ENCODE measurements at places on chromosomes 13 and 19.

DNA sequence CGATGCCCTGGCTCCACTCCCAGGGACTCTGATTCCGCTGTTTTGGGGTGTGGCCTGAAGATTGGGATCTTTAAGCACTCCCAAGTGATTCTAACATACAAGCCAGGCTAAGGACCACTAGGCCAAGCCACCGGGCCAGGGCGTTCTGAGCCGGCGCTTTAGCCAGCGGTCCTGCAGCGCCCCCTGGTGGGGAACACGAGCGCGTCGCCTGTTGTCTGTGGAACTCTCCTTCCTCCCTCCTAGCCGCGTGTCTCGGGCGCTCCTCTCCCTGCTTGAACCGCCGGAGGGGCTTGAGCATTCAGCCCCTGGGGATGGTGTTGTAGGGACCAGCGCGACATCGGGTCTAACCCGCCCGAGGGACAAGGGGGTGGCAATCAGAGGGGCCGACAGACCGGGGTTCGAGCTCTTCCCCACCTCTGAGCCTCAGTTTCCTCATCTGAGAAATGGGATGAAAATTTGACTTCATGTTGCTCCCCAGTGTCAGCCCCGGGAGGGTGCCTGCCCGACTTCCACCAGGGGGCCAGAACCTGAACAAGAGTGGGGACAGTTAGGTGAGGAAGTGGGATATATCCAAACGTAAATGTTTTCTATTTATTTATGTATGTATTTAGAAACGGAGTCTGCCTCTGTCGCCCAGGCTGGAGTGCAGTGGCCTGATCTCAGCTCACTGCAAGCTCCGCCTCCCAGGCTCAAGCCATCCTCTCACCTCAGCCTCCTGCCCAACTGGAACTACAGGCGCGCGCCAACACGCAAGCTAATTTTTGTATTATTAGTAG, 18.0 kb upstream of the PNMA8B start:
- DNase-seq, result no peak

DNA sequence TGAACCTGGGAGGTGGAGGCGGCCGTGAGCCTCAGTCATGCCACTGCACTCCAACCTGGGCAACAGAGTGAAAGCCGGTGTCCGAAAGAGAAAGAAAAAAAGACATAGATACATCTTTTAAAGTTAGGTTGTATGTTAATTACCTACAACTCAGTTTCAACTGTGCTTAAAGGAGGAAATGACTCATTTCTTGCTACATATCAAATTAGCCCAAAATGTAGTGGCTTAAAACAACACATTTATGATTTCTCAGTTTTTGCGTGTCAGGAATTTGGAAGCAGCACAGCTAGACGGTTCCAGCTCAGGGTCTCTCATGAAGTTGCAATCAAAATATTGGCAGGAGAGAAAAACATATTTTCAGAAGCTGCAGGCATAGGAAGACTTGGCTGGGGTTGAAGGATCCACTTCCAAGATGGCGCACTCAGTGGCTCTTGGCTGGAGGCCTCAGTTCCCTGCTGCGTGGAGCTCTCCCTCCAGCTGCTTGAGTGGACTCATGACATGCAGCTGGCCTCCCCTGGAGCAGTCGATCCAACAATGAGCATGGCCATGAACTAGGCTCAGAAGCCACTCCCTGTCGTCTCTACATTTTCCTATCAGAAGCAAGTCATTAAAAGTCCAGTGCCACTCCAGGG, 7.1 kb downstream of the LDLR start:
- no peak for DNase-seq

GRCh38 chr19:28330831-28331230, 882.1 kb downstream of the UQCRFS1 start:
- no peak for DNase-seq

- no peak for DNase-seq
Observed at GRCh38 chr19:46031781-46032596, 8.8 kb downstream of the IGFL4 start.

GRCh38 chr19:17184371-17184841, 30.8 kb upstream of the USE1 start:
- no peak for DNase-seq

DNA sequence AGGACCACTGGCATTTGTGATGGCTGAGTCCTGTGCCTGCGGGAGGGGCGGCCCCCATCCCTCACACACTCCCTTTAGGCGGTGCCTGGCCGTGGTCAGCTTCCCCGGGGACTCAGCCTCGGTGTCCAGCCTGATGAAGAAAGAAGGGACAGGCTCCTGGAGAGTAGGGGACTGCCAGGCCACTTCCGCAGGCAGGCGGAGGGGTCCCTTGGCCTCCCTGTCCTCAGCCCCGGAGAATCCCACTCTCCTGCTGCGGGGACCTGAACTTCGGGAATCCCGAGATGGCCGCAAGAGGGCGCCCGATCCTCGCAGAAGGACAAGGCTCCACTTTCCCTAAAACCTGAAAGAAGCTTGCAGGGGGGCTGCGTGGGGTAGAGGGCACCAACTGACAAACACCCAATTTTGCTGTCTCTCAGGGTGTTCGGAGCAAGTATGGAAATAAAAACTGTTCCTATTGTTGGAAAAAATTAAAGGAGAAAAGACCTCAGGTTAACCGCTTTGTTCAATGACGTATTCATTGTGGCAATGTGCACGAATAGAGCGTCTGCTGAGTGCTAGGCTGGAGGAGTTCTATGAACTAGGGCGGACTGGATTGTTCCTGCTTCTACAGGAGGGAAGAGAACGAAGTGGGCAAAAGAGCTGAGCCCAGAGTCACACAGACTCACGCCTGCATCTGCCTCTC, 297.3 kb downstream of the ZNF536 start:
- DNase-seq, result no peak

GRCh38 chr13:49512578-49512977, 16.8 kb downstream of the PHF11 start:
- DNase-seq, result no peak

DNA sequence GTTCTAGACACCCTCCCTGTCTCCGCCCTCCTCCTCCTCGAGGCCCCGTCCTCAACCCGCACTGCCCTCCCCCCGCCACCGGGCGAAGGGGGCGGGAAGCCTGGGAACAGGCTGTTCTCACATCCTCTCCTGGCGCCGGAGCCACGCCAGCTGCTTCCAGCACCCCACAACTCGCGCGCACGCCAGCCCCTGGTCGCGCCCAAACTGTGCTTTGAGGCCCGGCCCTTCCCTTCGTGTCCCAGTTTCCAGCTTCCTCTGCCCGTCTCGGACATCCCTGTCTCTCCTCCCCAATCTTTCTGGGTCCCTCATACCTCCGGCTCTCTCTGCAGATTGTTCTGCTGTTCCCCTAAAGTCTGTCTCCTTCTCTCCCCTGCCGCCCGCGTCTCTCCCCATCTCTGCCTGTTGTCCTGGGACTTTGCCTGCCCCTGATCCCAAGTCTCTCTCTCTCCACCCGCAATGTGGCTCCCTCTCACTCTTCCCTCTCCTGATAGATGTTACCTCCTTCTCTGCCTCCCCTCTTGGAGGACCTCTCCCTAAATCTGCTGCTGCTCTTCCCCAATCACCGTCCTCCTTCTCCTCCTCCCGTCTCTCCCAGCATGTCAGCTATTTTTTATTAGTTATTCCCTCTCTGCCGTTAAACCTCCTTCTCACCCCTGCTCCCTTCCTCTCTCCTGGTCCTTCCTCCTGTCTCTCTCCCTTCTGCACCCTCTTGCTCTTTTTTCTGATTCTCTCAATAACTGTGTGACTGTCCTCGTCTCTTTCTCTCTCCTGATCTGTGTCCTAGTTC, 14.2 kb downstream of the DPF1 start:
- no peak for DNase-seq

GRCh38 chr19:21698215-21698614, 69.2 kb downstream of the ZNF100 start:
- DNase-seq, result no peak

- DNase-seq, result no peak
Observed at GRCh38 chr13:39777527-39778061, 122.1 kb downstream of the COG6 start.

DNA sequence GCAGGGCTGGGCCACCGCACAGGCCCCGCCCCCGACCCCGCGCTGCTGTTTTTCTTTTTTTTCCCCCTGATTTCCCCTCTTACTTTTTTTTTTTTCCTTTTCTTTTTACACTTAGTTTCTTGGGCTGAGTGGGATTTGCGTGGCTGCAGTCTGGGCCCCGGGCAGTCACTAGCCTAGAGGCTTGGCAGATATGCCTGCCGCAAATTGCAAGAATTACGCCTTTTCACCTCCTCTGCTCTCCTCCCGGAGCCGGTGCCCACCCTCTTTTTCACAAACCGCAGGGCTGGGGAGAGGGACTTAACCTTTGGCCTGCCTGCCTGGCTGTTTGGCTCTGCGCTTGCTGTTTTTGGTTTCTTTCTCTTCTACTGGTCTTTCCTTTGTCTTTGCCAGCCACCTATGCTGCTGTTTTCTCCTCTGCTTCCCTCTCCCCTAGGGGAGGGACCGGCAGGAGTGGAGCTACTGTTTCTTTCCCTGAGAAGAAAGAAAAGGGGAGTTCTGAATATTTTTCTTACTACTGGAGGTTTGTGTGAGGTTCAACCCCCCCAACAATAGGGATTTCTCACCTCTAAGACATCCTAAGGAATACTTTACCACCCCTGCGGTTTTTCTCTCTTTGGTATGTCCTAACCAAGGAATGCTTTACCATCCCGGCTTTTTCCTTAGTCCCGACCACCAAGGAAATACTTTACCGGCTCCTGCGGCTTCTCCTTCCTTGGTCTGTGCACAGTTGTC, 11.0 kb downstream of the ZNF552 start:
- no peak for DNase-seq

DNA sequence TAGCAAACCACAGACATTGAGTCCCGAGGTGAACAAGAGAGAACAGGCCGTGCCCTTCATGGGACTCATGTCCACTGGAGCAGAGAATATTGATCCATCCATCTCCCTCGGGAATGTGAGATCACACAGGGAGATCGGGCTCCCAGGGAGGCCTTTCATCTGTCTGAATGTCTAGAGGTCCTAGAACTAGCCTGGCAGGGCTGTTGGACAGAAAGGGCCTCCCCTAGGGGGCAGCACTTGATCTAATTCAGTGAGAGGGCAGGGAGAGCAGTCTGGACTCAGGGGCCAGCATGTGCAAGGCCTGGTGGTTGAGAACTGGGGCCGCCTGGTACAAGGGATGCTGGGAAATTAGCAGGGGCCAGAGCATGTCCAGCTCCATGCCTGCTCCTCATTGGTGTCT, 4.3 kb downstream of the RUVBL2 start:
- no peak for DNase-seq

GRCh38 chr19:33193269-33193864, 763 bp upstream of the LRP3 start:
- no peak for DNase-seq

DNA sequence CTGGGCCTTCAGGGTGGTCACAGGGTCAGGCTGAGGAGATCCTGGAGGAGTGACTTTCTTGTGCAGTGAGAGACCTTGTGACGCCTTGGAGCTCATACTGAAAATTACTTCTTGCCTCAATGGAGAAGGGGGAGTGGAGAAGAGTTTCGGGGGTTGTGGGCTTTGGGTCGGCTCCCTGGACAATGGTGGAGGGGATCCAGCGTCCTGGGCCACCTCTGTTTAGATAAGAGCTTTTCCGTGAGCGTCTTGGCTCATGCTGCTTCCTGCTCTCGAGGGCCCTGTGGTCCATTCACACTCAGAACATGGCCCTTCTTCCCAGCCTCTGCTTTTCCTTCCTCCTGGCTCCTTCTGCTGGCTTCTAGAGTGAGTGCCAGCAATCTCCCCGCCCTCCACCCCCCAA, 81.9 kb downstream of the FLT1 start:
- DNase-seq, result no peak

DNA sequence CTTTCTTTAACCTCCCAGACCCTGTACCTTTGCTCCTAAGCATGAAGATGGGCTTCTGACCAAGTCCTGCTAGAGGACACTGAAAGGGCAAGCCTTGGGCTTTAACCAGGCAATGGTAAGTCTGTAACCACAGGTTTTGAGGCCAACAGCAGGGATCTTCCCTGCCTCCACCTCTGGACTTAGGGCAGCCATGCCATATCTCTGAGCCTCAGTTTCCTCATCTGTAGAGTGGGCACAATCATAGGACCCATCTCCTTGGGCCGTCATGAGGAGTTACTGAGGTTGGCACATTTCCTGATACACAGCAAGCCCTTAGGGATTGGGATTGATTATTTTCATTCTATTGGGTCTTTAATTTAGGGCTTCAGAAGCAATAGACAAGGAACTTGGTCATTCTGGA, 14.7 kb downstream of the KLK1 start:
- DNase-seq, result no peak

DNA sequence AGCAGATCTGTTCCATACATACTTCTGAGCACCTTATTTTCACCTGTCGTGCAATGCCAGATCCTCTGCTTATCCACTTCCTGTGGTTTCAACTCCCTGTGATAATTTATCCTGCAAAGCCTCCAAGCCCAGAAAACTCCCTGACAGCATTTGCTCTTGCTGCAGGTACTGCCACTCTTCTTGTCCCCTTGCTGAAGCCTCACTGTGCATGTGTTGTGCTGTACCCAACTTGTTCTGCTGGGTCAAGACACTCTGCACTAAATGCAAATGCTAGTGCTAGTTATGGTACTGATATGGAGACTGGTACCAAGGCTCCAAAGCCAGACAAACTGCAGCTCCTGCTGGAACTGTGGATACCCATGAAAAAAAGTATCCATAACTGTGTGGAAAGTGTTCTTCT, 315.4 kb upstream of the MIR17HG start:
- DNase-seq, result no peak

- DNase-seq, result no peak
Observed at GRCh38 chr13:34862716-34863115, 79.4 kb upstream of the NBEA start.

GRCh38 chr19:18338541-18338940, 1.9 kb upstream of the PGPEP1 start:
- DNase-seq, result no peak

DNA sequence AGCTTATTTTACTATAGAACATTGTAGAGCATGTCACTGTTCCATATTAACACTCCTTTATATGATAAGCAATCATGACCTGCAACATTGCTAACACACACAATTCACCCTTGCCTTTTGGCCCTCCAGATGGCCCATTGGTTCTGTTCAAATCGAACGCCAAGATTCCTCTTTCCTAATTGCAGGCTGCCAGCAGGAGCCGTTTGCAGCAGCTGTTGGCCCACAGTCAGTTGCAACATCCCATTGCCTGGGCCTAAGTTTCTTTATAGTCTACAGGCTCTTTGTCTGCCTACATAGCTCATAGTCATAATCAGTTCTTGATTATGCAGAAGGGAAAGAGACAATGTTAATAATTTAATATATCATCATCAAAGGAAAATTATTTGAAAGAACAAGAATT, 37.6 kb downstream of the KCTD12 start:
- no peak for DNase-seq

Data from cerebellar nuclear complex (tissue), 1 donor.